A673 (cell line): ENCODE measurements at places on chromosomes 7 and 10.

DNA sequence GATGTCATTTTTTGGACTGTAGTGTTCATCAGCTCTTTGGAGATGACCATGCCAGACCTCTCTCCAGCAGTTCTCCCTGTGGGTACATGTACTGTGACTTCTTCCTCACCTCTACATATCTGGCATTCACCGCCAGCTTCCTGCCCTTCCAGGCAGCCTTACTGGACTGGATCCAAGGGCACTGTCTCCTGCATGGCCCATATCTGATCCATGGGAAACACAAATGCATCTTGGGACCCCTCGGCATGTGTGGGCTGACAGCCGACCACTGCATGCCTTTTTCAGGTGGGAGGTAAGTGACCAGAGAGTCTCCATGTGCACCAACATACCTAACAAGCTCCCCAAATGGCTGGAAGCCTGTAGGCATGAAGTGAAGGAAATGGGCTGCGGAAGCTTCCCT, 3.9 kb upstream of the BLVRA start:
- DNase-seq = no peak

GRCh38 chr10:67815571-67816059, 22.4 kb downstream of the DNAJC12 start:
- peak; percentile 87 for DNase-seq

DNA sequence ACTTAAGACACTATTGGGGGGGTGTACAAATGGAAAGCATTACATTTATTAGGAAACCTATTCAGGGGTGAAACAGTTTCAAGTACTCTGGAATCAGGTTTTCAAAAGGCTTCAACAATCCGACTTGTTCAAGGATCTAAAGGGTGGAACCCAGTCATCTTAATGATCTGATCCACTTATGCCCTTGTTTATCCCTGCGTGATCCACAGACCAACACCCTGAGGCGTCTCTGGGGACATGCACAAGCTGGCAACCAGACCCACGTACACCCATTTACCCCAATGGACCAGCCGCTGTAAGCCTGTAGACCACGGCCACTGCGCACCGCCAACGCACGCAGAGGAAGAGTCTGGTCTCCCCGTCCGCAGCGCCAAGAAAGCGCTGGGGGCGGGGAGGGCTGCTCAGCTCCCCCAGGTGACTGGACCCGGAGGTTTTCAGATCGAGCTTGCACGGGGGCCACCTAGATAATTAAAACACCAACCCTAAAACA, 13.4 kb downstream of the HNRNPF start:
- DNase-seq = peak; percentile 55

DNA sequence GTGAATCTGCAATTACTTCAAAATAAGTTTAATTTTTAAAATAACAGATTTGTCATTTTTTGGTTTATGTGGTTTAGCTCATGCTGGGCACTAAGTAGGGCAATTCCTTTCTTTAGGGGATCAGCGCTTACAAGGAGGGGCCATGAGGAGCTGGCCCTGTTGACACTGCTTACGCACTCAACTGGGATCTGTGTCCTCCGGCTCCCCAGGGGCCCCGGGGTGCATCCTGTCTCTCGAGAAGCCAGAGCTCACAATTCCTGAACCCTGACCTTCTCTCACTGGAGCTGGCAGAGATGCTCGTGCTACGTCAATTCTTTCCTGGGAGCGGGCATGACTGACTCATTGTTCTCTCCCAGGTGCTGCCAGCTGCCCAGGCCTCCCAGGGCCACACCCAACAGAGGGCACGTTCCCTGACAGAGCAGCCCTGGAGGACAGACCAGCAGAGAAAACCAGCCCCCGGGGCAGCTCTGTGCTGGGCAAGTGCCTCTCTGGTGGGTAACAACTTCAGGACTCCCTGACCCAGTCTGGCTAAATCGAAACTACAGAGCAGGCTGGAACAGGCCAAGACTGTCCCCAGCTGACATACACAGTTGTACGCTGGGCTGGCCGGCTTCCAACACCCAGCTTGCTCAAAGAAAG, 36.8 kb downstream of the CTBP2 start:
- peak; percentile 27 for DNase-seq

DNA sequence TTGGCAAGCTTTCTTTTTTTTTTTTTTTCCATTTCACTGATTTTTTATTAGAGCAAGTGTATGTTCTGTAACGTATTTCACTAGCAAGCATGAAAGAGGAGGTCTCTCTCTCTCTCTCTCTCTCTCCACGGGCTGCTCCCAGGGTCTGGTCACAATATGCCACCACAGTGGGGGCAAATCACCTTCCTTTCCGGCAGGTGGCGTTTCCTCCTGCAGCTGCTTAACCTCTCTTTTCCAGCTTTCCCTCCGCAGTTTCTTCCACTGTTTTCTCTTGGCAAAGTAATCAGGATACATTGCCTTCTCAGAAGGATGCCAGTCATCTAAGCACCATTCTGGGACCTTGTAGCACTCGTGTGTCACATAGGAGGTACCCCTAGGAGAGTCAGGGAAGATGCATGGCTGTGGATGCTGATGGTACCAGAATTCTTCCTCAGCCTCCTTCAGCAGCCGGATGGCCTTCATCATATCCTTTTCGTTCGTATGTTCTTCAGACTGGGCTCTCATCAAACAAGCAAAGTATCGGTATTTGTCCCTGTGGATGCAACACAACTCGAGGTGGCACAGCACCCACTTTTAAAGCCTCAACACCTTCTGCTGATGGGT, 197.3 kb upstream of the PODXL start:
- DNase-seq = peak; percentile 50

DNA sequence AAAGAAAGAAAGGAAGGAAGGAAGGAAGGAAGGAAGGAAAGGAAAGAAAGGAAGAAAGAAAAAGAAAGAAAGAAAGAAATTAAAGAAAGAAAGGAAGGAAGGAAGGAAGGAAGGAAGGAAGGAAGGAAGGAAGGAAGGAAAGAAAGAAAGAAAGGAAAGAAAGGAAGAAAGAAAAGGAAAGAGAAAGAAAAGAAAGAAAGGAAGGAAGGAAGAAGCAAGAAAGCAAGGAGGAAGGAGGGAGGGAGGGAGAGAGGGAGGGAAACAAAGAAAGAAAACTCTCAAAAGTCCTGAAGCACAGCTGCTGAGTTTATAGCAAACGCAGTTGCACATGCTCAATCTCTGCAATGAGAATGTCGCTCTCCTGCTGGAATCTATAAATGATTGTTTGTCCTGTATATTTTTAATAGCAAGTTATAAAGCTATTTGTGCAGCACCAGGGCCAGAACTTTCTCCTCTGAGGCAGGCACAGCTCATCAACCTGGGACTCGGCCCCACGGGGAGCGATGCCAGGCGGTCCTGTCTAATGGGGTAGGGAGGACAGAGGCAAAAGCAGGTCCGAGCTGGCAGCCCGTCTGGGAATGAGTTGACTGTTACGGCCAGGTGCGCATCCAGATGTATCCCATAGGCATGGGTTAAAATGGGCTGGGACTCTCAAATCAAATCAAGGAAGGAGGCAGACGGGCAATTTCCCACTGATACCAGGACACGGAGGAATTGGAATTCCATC, 118.0 kb upstream of the PFKP start:
- DNase-seq = peak; percentile 33

GRCh38 chr10:130025326-130025725, 61.3 kb upstream of the EBF3 start:
- DNase-seq = no peak

- DNase-seq = no peak
Observed at GRCh38 chr7:18437101-18437500, 58.4 kb upstream of the HDAC9 start.

DNA sequence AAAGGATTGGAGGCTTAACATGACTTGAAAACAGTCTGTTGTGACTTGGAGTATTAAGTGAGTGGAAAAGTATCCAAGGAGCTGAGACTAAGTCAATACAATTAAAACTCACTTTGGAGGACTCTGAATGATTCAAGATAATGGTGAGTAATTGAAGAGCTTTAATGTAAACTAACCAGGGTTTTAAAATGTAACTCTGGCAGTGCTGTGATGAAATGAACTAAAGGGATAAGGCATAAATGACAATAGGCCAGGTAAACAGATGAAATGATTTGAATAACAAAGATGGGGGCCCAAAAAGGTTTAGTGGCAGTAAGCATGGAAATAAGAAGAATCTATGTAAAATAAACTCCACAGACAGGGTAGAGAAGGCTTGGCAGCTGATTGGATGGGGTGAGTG, 316.5 kb upstream of the CACNA2D1 start:
- DNase-seq = no peak

DNA sequence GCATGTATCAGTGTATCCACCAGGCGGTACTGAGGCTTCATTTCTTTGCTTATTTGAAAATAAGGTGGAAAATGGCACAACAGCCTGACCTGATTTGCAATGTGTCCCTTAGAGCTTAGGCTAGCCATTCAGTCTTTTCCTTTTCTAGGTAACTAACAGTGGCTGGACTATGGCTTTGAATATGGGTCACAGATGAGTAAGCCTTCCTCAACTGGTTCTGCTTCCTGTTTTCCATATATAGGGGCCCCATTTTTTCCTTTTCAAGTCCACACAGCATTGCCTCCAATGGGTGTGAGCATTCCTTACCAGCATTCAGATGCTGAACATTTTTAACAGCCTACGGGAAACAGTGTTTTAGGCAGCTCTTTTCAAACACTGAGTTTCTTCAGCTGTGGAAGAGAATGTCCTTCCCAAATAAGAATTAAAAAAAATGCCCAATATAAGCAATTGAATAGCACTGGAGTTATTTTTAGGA, 3.9 kb upstream of the ITGB1 start:
- no peak for DNase-seq

- DNase-seq = peak; percentile 88
Observed at GRCh38 chr10:96130326-96130995, 364 bp downstream of the ZNF518A start.

- no peak for DNase-seq
Observed at GRCh38 chr10:3417096-3417495, 244.5 kb upstream of the PITRM1 start.

DNA sequence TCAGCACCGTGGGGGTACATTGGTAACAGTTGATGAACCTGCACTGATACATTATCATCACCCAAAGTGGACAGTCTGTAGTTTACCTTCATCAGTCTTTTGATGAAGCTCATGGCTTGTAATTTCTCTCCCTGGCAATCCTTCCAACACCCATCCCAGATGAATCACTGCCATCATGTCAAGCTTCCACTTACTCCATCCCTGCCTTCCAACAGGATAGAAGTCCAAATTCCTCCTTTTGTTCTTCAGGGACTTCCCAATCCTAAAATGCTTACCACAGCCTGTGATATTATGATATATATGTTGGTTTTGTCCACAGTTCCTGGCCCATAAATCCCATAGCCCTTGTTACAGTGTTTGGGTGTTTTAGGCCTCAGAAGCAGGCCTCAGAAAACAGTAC, 16.1 kb downstream of the SNX10 start:
- no peak for DNase-seq

DNA sequence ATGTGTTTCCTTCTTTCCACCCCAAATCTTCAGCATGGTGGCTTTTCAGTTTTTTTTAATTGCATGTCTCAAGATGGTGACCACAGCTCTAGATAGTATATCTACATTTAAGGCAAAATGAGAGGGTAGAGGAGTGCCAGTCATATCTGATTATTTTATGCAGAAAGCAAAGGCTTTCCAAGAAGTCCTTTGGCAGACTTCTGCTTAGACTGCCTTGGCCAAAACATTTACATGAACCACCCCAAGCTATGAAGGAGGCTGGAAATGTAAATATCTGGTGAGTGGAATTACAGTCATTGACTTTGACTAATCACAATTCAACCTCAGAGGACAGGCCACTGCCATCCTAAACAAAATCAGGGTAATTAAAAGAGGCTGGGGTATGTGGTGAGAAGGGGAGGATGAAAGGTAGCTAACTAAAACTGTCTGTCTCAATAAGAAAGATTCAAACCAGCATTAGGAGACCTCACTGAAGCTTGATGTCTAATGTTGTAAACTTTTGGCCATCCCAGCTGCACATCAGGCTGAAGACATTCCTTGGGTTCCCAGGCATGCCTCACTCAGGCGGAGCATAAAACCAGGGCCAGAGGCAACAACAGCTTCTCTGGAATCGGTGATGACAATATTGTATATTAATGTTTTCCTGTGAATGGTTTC, 53.4 kb downstream of the PPP1R3C start:
- no peak for DNase-seq

- DNase-seq = no peak
Observed at GRCh38 chr10:82210331-82210730, 335.3 kb downstream of the NRG3 start.

DNA sequence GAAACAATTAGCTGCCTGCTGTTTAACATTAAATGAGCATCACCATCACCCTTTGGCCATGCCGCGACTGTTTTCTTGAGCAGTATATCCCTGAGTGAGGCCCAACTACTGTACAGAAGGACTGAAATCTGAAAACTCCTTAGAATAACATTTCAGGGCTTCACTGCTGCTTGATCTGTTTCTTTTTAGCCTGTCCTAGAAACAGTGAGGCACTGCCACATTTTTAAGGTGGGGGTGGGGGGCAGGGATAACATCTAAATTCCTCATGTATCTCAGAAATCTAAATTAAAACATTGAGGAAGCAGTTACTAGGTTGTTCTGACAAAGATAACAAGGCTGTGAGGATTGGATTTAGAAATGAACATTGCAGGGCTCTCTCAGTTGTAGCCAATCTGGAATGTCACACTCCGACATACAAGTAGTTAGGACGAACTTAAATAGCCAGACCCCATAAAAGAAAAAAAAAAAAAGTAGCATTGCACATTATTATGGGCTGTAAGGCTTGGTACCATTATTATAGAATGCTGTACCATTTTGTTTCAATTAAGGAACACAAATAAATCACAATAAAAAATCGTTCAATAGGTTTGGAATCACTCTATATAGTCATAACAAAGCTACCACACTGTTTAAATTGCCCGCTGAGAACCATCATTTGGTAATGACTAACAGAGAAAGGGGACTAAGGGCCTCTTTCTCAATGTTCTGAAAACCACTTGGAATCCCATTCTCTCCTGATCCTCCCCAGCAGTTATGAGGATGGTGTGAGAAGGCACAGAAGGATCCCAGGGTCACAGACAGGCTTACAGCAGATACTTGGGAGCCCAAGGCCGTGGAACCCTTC, 256.1 kb downstream of the INHBA start:
- no peak for DNase-seq

GRCh38 chr10:127933271-127933670, 26.4 kb downstream of the PTPRE start:
- no peak for DNase-seq

GRCh38 chr7:3892157-3892556, 591.1 kb downstream of the SDK1 start:
- no peak for DNase-seq

- DNase-seq = no peak
Observed at GRCh38 chr10:67802767-67803538, 35.0 kb downstream of the DNAJC12 start.

GRCh38 chr7:774161-775109, 47.4 kb upstream of the PRKAR1B start:
- DNase-seq = peak; percentile 69

GRCh38 chr7:76267107-76267893, 35.2 kb upstream of the HSPB1 start:
- no peak for DNase-seq

- no peak for DNase-seq
Observed at GRCh38 chr7:122577449-122578003, 121.4 kb downstream of the RNF133 start.

DNA sequence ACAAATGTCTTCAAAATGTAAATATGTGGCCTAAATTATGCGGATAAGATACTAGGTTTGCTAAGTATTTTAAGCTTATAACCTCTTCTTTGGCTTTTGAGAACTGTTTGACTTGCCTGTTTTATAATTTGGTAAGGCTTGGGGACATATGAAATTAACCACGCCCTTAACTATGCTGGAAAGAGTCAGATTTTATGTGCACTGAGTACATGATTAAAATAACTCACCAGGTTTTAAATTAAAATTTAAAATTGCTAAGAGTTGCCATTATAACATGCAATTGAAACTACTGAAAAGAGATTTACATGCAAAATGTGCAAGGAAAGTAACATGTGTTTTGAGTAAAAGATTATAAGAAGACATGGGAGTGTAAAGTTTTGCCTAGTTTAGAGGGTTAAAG, 141.9 kb downstream of the WDR11 start:
- DNase-seq = no peak
